Lower leg skin (tissue), 4 donors: ENCODE measurements at places on chromosomes 11 and 22. TPM values are rescaled to one million over a fixed set of nuclear protein-coding genes. Genes with fewer than 3 reads are reported as not detected.

PLXNB2 gene
- 105 TPM for total RNA-seq

OR5J2 gene
- total RNA-seq, result not detected

CCDC73 gene
- total RNA-seq, result not detected

ROBO4 gene
- 15.1 TPM for total RNA-seq

ASCL3 gene
- not detected for total RNA-seq

RAB38 gene
- total RNA-seq, result 26.9 TPM

GTSE1 gene
- 0.44 TPM for total RNA-seq

OR10D3 gene
- total RNA-seq, result not detected

SCARF2 gene
- total RNA-seq, result 9.6 TPM

IRAG1 gene
- total RNA-seq, result 2.0 TPM

GRAMD1B gene
- 0.75 TPM for total RNA-seq

HTR3B gene
- not detected for total RNA-seq

DNA sequence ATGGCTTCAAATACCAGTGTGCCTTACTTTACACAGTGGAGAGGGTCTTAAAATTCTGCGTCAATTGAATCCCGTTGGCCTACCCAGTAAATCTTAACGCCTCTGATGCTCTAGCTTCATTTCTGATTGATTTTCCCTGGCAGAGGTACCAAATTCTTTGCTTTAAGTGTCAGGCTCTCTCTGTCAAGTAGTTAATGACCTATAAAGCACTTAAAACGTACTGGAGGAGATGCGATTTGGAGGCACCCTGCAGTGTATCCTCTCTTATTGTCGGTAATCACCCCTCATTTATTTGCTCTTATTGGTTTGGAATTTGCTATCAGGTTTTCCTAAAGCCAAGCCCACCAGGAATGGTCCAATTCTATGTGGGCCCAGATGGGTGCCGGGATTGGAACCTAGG lies 59.2 kb downstream of the NFAM1 start:
- no peak for DNase-seq

DNA sequence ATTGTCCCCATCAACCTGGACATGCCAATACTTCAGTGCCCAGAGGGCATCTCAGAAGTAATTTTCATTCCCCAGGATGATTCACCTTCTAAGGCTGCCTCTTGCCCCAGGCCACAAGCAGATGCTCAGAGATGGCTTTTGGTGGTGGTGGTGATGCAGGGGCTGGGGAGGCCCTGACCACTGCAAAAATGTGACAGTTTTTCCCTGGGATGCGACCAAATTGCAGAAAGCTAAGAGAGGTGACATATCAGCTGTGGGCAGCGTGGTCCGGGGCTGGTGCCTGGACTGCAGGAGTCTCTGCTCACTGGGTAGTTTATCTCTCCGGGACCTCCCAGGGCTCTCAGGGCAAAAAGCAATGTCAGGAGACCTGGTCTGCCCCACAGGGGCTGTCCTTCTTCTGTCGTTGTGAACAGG lies 39.7 kb upstream of the ACCSL start:
- DNase-seq, result peak; percentile 45

DNA sequence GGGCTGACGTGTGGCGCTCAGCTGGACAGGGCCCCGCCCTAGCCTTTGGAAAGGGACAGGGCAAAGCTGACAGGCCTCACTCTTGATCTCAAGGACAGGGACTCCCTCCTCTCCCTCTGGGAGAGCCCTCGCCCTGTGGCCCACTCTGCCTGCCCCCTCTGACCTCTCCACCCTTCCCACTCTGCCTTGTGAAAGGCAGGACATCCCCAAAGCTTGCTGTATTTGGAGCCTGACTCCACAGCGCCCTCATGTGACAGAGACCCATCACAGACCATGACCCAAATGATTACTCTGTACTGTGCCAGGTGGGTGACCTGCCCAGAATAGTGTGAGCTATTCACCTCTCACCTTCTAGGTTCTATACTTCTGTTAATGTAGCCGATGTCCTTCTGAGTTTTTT lies 18.8 kb downstream of the P2RY2 start:
- DNase-seq, result no peak

DNA sequence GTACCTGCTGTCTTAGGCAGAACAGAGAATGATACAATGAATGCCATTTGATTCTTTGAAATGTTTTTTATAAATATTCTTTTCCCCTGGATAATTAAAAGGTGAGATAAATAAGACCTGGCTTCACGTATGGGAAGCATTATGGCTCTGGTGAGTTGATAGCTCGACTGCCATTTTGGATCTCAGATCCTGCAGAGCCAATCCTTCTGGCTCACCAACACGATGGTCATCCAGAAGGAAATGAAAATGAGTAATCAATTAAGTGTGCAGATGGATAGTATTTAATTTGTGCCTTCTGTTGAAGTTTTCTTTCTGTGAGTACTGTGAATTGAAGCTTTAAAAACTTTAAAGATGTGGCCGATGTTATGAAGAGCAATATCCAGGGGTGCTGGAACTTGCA lies 2.7 kb downstream of the TNRC6B start:
- no peak for DNase-seq

GRCh38 chr11:118791111-118791960 lies at the start of gene DDX6:
TSS of gene DDX6 (minus strand) at chr11:118791164. CDS start at chr11:118786251, 4,913 bp downstream.
- DNase-seq, result peak; percentile 85

- DNase-seq, result no peak
Observed at GRCh38 chr11:69553416-69554357, 72.2 kb downstream of the LINC01488 start.

DNA sequence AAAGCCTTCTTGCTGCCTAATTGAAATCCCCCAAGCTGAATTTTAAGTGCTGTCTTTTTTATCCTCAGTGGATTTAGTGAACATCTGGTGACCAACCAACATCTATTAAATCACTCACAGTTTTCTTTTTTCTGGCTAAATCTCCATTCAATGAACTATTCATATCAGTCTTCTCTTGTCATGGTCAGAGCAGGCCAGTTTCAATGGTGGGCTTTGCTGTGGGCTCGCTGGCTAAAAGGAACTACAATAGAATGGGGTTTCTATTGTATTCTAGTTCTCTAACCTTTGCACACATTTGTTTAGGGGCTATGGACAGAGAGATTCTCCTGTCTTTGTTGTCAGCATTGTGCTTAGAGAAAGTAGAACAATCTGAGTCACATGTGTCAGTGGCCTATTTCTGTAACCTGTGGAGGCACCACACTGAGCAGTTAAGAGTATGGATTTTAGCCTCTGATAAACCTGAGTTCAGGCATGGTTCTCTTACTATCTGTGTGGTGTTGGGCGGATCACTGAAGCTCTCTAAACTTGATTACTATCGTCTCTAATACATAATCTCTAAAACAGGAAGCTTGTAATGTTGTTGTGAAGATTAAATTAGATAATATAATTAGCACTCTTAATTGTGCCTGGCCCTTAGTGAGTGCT lies 94.2 kb upstream of the CADM1 start:
- DNase-seq, result no peak

- peak; percentile 80 for DNase-seq
Observed at GRCh38 chr11:8063324-8063723, 17.7 kb upstream of the TUB start.

GRCh38 chr11:93591247-93591898 lies 48.2 kb upstream of the SMCO4 start:
- DNase-seq, result no peak

DNA sequence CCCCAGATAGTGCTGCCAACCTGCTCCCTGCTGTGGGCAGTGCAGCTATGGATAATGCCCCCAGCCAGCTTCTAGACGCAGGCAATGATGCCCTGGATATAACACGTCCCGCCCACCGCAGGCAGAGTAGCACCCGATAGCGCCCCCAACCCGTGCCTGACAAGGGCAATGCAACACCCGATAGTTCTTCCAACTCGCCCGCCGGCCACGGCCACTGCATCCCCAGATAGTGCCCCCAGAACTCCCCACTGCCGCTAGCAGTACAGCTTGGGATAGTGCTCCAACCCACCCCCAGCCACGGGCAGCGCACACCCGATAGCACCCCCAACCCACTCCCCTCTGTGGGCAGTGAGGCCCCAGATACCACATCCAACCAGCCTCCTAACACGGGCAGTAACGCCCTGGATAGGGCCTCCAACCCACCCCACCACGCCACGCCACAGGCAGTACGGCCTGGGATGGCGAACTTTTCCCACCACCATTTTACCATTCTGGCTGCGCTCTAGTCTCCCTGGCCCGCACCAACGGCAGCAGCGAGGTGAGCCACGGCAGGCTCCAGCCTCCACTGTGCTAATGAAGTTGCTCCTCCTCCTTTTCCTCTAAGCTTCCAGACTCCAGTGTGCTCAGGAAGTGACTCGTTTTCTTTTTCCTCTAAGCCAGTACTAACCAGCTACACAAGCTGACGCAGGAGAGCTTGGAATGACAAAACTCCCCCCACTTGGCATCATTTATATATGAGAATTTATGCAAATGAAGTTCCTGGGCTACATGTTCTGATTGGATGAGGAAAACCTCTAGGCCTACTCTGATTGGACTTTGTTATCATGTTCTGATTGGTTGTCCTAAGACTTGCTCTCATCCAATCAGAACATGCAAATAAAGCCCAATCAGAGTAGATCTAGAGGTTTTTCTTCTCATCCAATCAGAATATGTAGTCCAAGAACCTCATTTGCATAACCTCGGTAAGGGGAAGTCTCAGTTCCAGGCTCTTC lies 3.0 kb upstream of the RFPL3 start:
- DNase-seq, result no peak

DNA sequence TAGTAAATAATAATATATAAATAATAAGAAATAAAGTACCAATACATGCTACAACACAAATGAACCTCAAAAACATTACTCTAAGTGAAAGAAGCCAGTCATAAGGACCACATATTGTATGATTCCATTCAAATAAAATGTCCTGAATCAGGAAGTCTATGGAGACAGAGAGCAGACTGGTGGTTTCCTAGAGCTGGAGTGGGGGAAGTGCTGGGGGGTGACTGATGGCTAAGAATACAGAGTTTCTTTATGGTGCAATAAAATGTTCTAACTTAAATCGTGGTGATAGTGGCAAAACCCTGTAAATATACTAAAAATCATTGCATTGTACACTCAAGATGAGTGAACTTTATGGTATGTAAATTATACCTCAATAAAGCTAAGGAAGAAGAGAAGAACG lies 376.5 kb downstream of the BUD13 start:
- DNase-seq, result no peak

- DNase-seq, result no peak
Observed at GRCh38 chr11:19929655-19930054, 217.0 kb downstream of the NAV2 start.

DNA sequence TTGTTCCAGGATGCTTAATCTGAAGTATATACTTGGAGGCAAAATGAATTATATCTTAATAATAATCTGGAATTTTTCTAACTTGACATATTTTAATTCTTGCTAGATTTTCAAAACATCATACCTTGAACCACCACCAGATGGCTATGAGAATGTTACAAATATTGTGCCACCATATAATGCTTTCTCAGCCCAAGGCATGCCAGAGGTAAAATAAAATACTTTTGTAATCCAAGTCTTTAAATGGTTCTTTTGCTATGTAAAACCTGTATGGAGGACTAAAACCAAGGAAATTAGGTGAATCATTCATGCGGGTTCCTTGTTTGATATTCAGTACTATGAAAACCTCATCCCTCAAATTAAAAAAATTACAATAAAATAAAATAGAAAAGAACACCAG lies 14.4 kb downstream of the NAALAD2 start:
- no peak for DNase-seq

GRCh38 chr11:78957476-78958245 lies 383.0 kb upstream of the NARS2 start:
- no peak for DNase-seq

- DNase-seq, result no peak
Observed at GRCh38 chr11:4203603-4204360, 109.2 kb downstream of the RRM1 start.

GRCh38 chr11:111386611-111387150 lies 7.6 kb upstream of the POU2AF1 start:
- no peak for DNase-seq

DNA sequence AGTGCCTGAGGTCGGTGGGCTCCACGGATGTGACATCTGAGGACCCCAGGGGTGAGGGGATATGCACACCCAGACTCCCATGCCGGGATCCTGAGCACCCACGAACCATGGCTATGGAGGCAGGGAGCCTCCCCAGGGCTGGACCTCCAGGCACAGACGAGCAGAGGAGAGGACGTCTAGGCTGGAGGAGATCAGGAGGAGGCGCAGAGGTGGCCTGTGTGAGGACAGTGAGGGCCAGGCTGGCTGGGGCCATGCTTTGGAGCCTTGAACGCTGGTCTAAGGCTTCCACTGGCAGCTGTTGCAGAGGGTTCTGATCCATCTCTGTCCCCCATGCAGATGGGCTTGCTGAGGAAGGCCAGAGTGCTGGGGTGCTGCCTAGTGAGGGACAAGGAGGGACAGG lies 29.0 kb downstream of the FGF4 start:
- DNase-seq, result no peak

DNA sequence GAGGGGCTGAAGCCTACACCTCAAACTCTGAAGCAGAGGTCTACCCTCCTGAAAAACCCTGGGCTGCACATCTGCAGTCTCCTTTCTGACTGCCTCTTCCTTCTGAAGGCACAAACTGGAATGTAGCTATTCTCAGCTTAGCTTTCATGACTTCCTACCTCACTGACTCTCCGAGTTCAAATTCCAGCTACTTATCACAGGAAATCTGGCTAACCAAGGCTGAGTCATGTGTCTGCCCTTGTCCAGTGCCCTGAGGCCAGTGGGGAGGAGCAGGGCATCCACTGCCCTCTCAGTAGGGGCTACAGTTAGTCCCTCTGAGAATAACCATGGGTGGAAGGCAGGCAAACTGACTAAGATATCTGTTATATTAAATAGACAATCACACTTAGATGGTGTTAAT lies 29.2 kb downstream of the PDGFD start:
- DNase-seq, result no peak

GRCh38 chr11:18727479-18728236 lies 1.7 kb upstream of the IGSF22 start:
- DNase-seq, result no peak

- DNase-seq, result no peak
Observed at GRCh38 chr11:19275496-19275895, 34.8 kb upstream of the E2F8 start.

DNA sequence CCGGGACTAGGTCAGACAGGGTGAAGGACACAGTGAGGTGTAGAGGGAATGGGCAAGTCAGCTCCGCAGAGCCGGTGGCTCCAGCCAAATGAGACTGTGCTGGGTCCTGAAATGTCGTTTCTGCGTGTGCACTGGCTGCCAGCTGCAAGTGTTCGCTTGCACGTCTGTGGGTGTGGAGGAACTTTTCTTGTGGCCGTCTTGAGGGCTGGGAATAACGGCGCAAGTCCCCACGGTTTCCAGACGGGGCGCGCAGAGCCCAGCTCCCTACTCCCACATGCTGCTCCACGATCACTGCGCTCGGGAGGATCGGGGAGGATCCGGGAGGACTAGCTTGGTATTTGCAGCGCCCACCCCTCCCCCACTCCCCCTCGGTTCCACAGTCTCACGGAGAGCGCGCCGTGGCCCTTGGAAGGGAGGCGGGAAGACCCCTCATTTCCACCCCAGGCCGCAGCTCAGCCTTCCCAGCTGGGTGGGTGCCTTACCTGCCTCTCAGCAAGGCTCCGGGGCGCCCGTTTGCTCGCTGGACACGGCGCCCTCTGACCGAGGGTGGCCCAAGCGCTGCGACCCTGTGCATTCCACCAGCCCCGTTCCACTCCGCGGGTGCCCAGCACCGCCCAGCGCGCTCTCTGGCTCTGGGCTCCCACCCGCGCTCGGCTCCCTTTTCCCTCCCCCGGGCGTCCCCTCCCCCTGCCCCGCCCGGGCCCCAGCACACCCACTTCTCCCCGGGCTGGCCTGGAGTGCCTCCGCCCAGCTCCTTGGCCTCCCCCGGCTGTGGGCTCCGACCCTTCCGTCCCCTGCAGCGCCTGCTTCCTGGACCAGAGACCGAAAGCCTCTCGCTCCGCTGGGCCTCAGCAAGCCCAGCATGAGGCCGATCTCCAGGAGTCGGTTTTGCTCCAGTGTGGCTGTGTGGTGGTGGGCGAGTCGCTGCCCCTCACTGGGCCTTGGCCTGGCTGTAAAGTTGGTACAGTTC lies at the start of gene KCNE3:
TSS of gene KCNE3 (minus strand) at position 634 of the 970 bp plus-strand sequence. CDS start 9,986 bp downstream, outside the sequence.
- DNase-seq, result no peak
